CD8-positive, alpha-beta memory T cell (primary cell): ENCODE measurements at places on chromosomes 5 and 9.

DNA sequence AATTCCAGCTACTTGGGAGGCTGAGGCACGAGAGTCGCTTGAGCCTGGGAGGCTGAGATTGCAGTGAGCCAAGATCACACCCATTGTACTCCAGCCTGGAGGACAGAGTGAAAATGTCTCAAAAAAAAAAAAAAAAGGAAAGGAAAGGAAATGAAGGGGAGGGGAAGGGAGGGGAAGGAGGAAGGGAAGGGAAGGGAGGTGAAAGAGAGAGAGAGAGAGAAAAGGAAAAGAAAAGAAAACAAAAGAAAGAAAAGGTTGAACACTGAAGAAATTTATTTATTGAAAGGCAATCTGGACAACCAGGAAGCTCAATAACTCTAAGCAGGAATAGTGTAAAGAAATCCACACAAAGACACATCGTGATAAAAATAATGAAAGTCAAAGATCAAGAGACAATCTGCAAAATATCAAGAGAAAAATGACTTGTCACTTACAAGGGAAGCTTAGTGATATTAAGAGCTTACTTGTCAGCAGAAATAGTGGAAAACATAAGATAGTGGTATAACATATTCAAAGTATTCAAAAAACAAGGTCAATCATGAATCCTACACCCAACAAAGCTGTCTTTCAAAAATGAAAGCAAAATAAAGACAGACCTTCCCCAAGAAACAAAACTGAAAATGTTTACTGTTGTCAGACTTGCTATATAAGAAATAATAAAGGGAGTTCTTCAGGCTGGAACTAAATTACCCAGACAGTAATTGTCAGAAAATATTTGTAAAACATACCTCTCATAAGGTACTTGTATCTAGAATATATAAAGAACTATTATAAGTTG, 10.9 kb upstream of the RIMOC1 start:
- DNase-seq = no peak
- no peak overlapping the region for H3K27ac ChIP-seq
- no peak overlapping the region for H3K4me3 ChIP-seq
- H3K27me3 ChIP-seq = peaks cover 3% of the 10 kb centered on the region
- H3K36me3 ChIP-seq = no peaks in the 10 kb centered on the region

DNA sequence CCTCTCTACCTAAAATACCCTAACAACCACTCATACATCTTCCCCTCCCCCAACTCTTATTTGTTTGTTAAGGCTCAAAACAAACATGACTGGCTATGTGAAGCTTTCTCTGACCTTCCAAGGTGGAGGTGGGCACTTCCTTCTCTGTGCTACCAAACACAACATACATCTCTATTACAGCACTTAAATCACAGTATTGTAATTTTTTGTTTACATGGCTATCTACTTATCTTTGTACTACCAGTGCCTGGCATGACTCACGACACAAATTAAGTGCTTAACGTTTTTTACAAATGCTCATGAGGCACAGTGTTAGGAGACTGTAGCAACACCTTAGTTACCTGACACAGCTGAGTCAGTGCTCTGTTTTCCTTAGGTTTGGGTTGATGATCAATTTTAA, 18.6 kb downstream of the HOMER1 start:
- H3K27me3 ChIP-seq = no peaks in the 10 kb centered on the region
- DNase-seq = no peak
- no peak overlapping the region for H3K27ac ChIP-seq
- H3K4me1 ChIP-seq = no peaks in the 10 kb centered on the region
- H3K36me3 ChIP-seq = no peaks in the 10 kb centered on the region

DNA sequence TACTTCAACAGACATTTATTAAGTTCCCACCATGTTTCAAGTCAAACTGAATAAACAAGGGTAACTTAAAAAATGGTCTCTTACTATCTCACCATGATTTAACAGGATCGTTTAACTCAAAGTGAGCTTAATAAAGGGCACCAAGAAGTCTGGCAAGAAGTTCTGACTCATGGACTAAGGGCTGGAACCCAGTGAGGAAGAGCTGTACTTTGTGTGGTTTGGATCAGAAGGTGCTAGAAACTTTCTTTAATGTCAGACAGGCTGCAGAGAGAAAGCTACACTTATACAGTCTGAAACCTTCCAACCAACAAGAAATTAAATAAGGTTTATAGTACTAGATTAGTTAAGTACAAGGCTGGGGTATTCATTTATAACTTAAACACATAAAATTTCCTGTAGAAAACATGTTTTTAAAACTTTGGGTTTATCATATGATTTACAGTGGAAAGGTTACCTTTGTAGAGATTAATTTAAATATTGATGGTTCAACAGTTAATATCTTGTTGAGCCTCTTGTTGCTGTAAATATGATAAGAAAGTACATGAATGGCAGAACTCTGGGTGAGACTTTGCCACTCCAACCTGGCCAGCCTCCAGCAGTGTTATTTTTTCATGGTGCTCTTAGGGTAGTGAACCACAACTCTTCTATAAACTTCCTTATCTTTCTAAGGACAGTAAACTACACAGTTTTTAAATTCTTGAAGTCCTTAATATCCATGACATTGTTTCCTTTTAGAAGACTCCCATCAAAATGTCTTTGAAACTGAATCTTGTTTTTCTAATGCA, 162.8 kb downstream of the MAN2A1 start:
- no peak overlapping the region for H3K4me3 ChIP-seq
- no peak for DNase-seq
- H3K36me3 ChIP-seq = peaks cover 6% of the 10 kb centered on the region
- no peaks in the 10 kb centered on the region for H3K27me3 ChIP-seq
- no peak overlapping the region for H3K27ac ChIP-seq

DNA sequence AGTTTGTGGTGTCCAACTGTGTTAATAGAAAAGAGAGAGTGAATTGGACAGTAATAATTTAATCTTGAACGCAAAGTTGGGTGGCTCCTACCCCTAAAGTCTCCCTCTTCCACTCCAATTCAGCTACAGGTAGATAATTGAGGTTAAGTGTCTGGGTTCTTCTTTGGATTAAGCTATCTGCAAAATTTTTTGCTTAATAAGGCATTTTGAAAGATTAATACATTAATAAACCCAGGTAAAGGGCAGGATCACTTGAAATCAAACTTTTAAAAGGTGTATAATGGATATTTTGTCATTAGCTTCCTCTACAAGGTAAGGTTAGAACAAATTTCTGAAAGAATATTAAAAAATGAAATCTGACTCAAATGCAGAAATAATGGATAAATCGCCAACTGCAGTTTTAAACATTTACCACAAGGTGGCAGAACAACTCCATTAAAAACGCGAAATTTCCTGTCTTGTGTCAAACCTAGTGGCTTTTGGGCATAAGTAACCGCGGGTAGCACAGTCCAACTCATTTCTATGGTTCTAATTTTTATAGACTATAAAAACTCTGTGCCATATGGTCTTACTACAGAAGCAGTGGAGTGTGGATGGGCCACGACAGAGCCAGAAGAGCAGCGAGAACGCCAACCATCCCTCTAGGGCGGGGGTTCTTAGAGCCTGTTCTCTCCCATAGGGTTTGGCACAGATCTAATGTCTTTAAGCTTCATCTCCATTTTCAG, 276.5 kb downstream of the ARHGEF28 start:
- no peak overlapping the region for H3K4me3 ChIP-seq
- no peak overlapping the region for H3K27ac ChIP-seq
- H3K27me3 ChIP-seq = no peaks in the 10 kb centered on the region
- H3K36me3 ChIP-seq = no peaks in the 10 kb centered on the region
- H3K4me1 ChIP-seq = no peaks in the 10 kb centered on the region
- peak; percentile 34 for DNase-seq

DNA sequence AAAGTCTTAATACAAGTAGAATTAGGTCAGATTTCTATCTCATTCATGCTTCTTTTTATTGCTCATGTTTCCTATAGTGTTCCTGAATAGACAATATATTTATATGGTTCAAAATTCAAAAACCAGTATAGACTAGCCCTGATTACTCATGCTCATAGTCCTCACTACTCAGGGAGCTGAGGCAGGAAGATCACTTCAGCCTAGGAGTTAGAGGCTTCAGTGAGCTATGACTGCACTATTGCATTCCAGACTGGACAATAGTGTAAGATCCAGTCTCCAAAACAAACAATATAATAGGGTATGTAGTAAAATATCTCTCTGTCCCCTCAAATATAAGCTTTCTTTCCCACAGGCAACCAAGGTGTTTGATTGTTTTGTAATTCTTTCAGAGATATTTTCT, 2.4 kb downstream of the ANKRD31 start:
- H3K27ac ChIP-seq = no peak overlapping the region
- H3K36me3 ChIP-seq = no peaks in the 10 kb centered on the region
- no peak for DNase-seq
- no peaks in the 10 kb centered on the region for H3K27me3 ChIP-seq
- no peak overlapping the region for H3K4me3 ChIP-seq
- H3K4me1 ChIP-seq = peaks cover 13% of the 10 kb centered on the region

GRCh38 chr9:78167356-78167755, 68.5 kb upstream of the CEP78 start:
- H3K27ac ChIP-seq = no peak overlapping the region
- H3K4me1 ChIP-seq = no peaks in the 10 kb centered on the region
- no peak for DNase-seq
- H3K27me3 ChIP-seq = no peaks in the 10 kb centered on the region
- H3K4me3 ChIP-seq = no peak overlapping the region
- no peaks in the 10 kb centered on the region for H3K36me3 ChIP-seq

GRCh38 chr9:97510797-97511654, 9.6 kb downstream of the TMOD1 start:
- H3K27ac ChIP-seq = no peak overlapping the region
- H3K36me3 ChIP-seq = no peaks in the 10 kb centered on the region
- H3K4me1 ChIP-seq = no peaks in the 10 kb centered on the region
- DNase-seq = no peak
- no peaks in the 10 kb centered on the region for H3K27me3 ChIP-seq
- H3K4me3 ChIP-seq = no peak overlapping the region

DNA sequence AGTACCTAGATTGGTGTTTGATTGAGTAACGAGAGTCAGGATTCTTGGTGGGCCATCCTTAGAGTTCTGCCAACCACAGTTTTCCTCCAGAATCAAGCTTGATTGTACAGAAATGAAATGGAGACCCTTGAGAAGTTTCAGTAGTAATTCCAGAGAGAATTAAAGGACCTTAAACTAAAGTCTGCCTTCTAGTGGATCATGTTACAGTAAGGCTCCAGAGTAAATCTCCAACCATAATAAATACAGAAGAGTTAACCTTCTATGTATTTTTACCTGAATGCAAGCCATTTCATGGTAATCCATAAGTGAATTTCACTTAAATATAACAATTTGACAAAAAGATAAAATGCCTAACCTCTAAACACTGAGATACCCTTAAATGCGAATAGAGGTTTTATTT, 53.0 kb upstream of the CNTLN start:
- no peak for DNase-seq
- H3K4me1 ChIP-seq = no peaks in the 10 kb centered on the region
- no peak overlapping the region for H3K27ac ChIP-seq
- no peaks in the 10 kb centered on the region for H3K36me3 ChIP-seq
- H3K27me3 ChIP-seq = no peaks in the 10 kb centered on the region
- H3K4me3 ChIP-seq = no peak overlapping the region

DNA sequence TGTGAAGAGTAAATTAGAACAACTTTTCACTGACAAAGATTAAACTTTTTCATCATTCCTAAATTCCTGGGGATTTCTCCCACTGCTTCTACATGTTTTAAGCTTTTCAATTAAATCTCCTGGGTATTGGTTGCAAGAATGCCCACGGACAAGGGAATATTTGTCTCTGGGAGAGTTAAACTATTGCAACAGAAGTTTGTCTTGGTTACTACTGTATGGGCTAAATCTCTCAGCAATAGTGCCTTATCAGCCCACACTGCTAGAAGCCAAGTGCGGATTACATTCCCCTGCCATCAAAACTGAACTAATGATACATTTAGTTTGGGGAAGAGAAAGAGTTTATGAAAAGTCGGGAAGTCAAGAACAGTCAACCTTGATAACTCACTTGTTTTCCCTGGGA, 528.2 kb upstream of the C9orf72 start:
- H3K27ac ChIP-seq = no peak overlapping the region
- H3K27me3 ChIP-seq = no peaks in the 10 kb centered on the region
- no peak for DNase-seq
- H3K4me3 ChIP-seq = no peak overlapping the region
